Left renal cortex interstitium (tissue), 4 donors: ENCODE measurements at places on chromosomes 5 and 9. TPM values are rescaled to one million over a fixed set of nuclear protein-coding genes. Genes with fewer than 3 reads are reported as not detected.

GRCh38 chr9:89154651-89155336 lies 23.8 kb downstream of the SHC3 start:
- DNase-seq = no peak

- no peak for DNase-seq
Observed at GRCh38 chr9:100590481-100590880, 12.6 kb downstream of the CAVIN4 start.

- DNase-seq = no peak
Observed at GRCh38 chr5:118233606-118234005, 754.7 kb downstream of the DTWD2 start.

DPP7 gene
- 29.1 TPM for polyA plus RNA-seq

- no peak for DNase-seq
Observed at GRCh38 chr5:41921874-41922273, 3.2 kb upstream of the FBXO4 start.

DNA sequence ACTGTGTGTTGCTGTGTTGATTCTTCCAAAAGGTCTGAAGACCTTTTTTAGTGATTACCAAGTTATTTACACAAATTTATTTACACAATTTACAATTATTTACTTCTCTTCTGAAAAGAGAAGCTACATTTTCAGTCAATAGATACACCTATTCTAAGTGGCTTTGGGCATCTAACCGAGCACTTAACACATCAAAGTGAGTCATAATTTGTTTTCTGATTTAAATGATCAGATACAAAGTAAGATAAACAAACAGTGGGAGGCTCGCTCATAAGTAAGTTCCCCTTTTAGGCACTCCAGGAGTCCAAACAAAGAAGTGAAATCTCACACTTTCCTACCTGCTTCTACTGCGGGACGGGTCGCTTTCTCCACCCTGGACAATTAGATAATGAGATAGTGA lies 90.2 kb downstream of the APBA1 start:
- DNase-seq = no peak

TMEM171 gene
- polyA plus RNA-seq = 5.1 TPM

DNA sequence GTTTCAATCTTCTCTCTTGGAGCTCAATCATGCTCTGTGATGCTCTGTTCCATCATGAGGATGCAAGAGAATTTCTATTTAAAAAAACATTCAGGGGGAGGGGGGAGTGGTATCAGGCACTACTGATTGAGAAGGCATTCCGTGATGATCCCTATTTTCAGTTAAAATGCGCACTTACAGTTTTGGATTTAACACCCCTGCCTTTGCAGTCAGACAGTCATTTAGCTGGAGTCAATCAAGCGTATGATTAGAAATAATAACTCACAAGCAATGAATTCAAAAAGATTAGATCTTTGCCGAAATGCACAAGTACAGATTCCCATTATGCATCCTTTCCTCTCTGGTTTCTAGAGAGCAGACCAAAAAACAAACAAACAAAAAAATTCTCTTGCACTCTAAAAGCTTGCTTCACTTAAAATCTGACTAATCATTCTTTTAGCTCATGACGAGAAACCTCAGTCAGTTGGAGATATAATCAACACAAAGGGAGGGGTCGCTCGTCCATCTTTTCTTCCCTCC lies 55.4 kb downstream of the EFNA5 start:
- DNase-seq = no peak

DNA sequence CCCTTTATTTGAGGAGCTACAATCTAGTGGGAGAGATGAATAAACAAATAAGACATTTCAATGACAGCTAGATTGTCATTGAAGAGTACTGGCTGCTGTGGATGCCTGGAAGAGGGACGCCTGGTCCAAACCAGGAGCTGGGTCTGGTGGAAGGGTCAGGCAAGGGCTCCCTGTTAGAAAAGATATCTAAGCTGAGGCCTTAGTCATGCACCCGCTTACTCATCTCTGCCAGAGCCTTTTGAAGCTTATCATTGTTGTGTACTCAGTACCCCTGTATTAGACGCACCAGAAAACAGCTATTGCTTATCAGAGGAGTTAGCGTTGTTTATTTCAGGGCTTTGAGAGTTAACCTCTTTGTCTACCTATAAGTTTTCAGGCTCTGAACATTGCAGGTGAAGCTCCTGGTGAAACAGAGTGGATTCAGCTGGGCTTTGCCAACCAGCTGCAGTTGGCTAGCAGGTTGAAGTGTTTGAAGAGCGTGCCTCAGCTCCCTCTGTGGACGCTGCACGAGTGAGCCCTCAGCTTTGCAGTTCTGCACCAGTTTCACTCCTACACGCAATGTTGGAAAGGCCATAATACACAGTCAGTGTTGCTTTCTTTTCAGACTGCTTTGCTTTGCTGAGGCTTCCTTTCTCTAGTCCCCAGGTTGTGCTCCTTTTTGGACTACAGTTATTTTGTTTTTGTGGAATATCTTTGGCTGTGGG lies 5.6 kb upstream of the GPR151 start:
- no peak for DNase-seq

- no peak for DNase-seq
Observed at GRCh38 chr9:111961575-111961974, 65.0 kb downstream of the UGCG start.

- DNase-seq = no peak
Observed at GRCh38 chr9:994005-994404, 17.6 kb downstream of the DMRT3 start.

- no peak for DNase-seq
Observed at GRCh38 chr9:23258569-23258968, 567.5 kb downstream of the ELAVL2 start.

DNA sequence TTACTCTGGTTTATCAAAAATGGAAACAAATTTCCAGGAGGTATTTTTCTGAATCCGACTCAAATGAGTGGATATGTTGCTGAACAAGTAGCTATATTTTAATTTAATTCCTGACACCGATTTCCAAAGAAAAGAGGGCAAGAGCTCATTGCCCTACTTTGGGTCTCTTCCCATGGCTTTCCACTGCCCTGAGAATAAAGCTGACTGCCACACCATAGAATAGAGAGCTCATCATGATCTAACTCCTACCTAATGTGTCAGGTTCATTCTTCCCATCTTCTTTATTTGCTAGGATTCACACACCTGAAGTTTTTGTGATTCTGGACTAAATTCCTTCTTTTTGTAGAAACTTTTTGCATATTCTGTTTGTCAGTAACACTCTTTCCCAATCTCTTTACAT lies 792.1 kb downstream of the DTWD2 start:
- no peak for DNase-seq

SPINK6 gene
- polyA plus RNA-seq = not detected

SLCO6A1 gene
- not detected for polyA plus RNA-seq

CCNO gene
- polyA plus RNA-seq = 6.0 TPM

FRMD3 gene
- 22.8 TPM for polyA plus RNA-seq

GRCh38 chr5:6411141-6411540 lies 32.8 kb upstream of the MED10 start:
- no peak for DNase-seq

GRCh38 chr9:133684121-133684935 lies 48.2 kb downstream of the DBH start:
- DNase-seq = no peak

- DNase-seq = no peak
Observed at GRCh38 chr9:116990592-116990991, 303.5 kb downstream of the TRIM32 start.

GDA gene
- 0.51 TPM for polyA plus RNA-seq

- no peak for DNase-seq
Observed at GRCh38 chr9:95788521-95788991, 86.9 kb upstream of the ERCC6L2 start.

GRCh38 chr5:151718646-151719045 lies 31.9 kb upstream of the SPARC start:
- DNase-seq = no peak

DNA sequence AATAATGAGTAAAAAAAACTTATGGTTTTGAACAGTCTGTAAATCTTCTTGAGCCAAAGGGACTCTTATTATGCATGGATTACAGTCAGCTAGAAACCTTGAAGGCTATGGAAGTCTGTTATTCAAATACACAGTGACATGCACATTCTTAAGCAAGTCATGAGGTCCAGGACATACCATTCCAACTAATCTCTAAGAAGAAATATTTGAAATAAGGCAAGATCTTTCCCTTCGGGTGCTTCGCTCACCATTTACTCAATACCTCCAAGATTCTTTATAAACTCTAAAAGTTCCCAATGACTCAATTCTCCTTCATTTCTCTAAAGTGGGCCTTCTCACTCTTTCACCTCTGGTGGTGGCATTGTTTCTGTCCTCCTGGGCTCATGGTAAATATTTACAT lies 811.0 kb downstream of the NR2F1-AS1 start:
- no peak for DNase-seq

FOXD4L5 gene
- polyA plus RNA-seq = 0.16 TPM

PCDHGB6 gene
- polyA plus RNA-seq = 7.9 TPM

- DNase-seq = no peak
Observed at GRCh38 chr5:151602806-151603205, 11.7 kb upstream of the FAT2 start.
